ENCODE measurements at places on chromosomes 11 and 22. TPM values are rescaled to one million over a fixed set of nuclear protein-coding genes. Genes with fewer than 3 reads are reported as not detected.

CARD18 gene
- not detected for total RNA-seq

KLHL35 gene
- 1.8 TPM for total RNA-seq

SLC43A3 gene
- total RNA-seq, result 64.5 TPM

CHRM1 gene
- total RNA-seq, result not detected
